NCI-H2081 (cell line): ENCODE measurements at places on chromosomes 3 and 15.

DNA sequence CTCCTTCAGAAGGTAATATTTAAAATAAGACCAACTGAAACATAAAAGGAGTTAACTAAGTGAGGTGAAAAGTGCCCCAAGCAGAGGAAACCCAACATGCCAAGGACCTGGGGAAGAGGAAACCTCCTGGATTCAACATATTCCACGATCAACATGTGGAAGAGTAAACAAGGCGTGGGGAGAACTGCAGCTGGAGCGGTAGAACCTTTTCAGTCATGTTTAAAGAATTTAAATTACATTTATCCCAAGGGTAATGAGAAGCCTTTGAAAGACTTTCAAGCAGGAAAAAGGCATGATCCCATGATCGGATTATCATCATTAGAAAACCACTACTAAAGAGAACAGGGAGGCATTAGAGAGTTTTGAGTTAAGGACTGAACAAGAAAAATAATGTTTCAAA is 330.7 kb downstream of the FHIT start:
- no peak for DNase-seq

DNA sequence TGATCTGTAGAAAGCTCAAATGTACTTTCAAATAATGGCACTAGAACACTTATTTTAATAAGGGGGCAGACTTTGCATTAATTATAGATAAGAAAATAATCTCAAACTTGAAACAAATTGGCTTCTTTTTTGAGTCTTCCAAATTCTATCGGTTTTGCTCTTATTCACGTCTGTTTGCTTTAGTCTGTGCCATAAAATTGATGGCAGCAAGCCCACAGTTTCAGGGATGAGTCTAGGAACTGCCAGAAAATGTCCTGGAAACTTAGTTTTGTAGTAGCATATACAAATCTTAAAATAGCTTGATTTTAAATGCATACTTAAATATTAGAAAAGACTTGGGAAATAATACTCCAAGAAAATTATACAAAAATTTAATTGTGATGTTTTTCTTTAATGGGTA is 39.7 kb downstream of the BCHE start:
- no peak for DNase-seq

GRCh38 chr3:183824761-183825455 is 469 bp downstream of the MAP6D1 start:
- DNase-seq = peak; percentile 23

DNA sequence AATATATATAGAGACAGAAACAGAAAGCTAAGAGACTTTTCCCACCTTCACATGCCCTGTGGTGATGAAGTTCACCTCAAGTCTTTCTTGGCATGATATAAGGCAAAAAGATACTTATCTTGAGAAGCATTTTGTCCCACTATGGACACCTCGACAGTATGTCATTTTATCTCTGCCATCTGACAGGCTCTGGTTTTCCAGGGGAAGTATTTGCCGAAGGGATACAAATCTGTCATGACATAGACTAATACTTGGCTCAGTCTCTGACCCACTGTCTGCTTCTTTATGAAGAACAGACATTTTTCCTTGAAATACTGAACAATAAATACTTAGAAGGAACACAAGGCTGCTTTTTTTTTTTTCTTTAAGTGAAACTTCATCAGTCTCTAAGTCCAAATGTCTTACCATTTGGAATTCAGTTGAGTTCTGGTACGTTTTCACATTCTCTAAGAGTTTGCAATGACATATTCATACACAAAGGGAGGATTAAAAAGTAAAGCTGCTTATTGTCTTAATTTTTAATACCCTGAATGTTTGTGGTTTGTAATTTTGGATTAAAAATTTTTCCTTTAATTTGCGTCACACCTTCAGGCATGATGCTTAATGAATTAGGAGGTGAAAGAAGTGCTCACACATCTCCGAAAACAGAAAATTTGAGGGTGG is 87.8 kb upstream of the LMOD3 start:
- no peak for DNase-seq

- no peak for DNase-seq
Measured at GRCh38 chr15:90188914-90189748, 12.0 kb upstream of the SEMA4B start.

GRCh38 chr3:187211532-187212195 is 14.4 kb downstream of the RTP1 start:
- no peak for DNase-seq

GRCh38 chr3:26061947-26062346 is 272.1 kb downstream of the OXSM start:
- no peak for DNase-seq

DNA sequence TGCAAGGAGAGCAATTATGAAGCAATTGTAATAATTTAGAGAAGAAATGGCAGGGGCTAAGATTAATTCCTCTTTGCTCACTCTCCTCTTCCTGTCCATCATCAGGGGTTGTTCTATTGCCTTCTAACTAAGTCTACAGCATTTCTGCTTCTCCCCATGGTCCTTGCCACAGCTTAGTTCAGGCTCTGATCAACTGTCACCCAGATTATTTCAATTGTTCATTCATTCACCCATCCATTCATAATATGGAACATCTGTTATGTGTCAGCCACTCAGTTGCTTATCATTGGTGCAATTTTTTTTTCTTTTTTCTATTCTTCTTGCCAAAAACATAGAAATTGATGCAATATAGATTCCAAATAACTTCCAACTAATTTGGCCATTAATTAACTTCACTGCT is 93.2 kb downstream of the CD47 start:
- no peak for DNase-seq

GRCh38 chr3:175430983-175431773 is 572.0 kb downstream of the NAALADL2 start:
- DNase-seq = no peak

DNA sequence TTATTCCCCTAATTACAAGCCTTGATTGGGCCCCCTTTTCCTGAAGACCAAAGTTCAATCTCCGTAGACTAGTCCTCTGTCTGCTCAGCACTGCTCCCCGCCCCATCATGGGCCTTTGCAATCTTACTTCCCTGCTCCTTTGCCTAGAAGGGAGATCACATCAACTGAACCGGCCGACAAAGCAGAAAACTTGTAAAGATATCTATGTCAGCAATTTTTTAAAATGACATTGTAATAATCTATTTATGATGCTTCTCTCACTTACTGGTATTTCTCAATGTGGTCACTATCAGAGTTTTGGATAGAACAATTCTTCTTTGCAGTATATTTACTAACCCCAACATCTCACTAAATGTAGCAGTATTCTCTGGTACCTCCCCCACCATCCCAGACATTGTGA is 17.3 kb downstream of the ANAPC13 start:
- DNase-seq = no peak

GRCh38 chr3:72161881-72162595 is 377.1 kb upstream of the PROK2 start:
- no peak for DNase-seq

GRCh38 chr3:128498901-128499530 is 6.0 kb upstream of the GATA2 start:
- no peak for DNase-seq

DNA sequence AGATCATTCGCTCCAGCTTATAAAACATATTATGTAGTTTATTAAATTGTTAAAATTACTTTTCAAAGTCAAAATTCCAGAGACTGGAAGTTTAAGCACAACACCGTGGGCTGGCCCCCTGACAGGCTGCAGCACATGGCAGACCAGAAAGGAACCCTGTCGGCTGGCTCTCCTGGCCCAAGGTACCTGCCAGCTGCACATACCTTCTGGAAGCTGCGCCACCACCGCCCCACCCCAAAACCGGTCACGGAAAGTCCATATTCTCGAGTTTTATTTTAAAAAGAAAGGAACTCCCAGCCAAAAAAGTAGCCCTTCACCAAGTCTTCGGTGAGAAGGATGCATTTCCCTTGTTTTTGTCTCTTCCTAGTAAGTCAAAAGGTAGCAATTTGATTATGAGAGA is 94.6 kb downstream of the FOXP1 start:
- DNase-seq = peak; percentile 47

DNA sequence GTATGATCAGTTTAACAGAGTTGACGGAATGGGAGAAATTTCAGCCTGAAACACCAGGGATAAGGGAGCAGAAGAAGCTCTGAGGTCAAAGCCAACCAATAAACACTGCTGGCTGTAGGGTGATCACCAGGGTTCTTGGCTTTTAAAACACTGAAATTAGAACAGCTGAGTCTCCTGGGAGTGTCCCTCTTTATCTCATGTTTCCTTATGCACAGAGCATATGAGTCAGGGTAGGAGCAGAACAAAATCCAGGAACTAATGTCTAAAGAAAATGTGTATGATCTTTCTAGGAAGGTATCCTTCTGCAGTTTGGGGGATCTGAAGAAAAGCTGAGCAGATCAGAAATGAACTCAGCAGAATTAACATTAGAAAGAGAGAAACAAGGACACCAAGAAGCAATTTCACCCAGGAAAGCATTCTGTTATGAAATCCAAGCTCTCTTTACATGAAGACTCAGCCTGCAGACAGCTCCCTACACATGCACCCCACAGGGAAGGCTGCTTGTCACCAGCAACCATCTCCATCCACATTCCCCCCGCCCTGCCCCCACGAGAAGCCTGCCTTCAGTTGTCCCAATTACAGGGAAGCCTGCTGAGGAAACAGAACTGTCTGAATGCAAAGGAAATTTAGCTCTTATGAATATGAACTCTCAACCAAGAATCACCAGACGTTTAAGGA is 469.7 kb downstream of the PDCD6IP start:
- DNase-seq = no peak

- DNase-seq = no peak
Measured at GRCh38 chr3:97972976-97973375, 745 bp upstream of the RIOX2 start.

GRCh38 chr15:26773917-26774316 is 1.1 kb upstream of the GABRB3 start:
- no peak for DNase-seq

GRCh38 chr15:99677540-99678134 is 55.6 kb downstream of the LYSMD4 start:
- no peak for DNase-seq

GRCh38 chr3:44814751-44815150 is 47.0 kb upstream of the TMEM42 start:
- no peak for DNase-seq

DNA sequence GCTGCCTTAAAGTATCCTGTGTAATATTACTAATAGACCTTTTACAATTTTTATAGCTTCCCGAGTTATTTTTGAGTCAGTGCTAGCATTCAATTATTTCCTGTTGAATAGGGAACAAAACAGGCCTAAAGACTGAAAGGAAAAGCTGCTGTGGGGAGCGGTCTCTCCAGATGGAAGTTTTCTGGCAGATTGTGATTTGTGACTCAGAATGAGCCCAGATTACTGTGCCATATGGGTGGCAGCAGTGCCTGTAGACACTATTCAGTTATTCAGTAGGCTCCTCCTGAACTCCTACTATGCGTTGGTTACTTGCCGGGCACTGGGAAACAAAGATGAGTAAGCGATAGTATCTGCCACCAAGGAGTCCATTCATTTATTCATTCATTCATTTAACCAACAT is 211.8 kb downstream of the CHST2 start:
- no peak for DNase-seq
